ENCODE measurements at places on chromosomes 4 and X.

DNA sequence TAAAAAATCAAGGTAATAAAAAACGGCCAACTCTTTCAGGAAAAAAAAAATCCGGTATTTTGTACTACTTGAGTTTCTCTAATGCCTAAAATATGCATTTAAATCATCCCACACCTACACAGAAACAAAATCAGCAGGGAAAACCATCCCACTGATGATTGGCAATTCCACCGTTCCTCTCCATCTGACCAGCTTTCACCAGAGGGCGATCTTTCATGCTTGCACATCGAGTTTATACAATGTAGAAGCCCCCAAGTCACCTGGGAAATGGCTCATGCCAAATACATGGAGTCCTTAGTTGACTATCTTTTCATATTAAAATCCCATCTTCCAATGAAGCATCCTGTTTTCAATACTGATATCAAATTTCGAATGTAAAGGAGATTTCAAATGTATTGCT lies 69.2 kb downstream of the PTCHD1 start:
- no peak for DNase-seq

DNA sequence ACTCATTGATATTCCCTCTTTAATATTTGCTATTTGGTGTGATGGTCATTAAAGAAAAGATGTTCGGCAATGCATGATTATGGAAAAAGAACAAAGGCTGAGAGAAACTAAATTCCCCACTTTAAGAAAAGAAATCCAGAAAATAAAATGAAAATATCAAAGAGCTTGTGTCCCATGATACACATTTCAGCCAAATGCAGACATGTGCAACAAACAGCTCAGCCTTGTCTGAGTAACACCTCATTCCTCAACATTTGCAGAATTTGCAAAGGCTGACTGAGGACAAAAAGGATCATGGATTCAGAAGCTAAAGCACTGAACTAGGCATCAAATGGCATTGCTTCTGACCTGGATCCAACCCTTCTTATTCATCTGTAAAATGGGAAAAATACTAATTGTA lies 281.0 kb downstream of the RAB28 start:
- DNase-seq = no peak

DNA sequence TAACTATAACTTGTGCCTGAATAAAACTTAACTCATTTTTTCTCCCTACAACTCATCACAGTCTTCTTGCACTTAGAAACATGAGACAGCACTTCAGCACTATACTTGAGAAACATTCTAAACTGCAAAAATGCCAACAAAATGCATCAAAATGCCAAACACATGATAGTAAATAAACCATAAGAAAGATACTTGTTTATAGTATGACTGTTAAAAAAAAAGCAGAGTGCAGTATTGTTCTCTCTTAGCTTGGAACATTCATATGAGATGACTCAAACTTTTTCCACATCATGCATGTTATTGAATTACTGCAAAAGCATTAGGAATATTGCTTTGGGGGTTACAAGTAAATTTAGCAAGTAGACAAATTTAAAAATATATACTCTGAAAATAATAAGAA lies 135.7 kb upstream of the ANXA10 start:
- DNase-seq = no peak

DNA sequence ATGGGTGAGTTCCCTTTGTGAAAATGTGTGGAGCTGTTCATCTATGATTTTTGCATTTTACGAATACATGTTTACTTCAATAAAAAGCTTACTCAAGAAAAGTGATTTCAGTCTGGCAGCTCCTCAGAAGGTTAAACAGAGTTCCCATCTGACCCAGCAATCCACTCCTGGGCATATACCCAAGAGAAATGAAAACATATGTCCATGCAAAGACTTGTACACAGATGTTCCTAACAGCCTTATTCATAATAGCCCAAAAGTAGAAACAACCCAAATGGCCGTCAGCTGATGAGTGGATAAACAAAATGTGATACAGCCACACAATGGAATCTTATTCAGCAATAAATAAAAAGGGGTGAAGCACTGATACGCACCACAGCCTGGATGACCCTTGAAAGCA lies 20.8 kb downstream of the CLCN4 start:
- DNase-seq = no peak

- DNase-seq = no peak
These were observed 345.2 kb upstream of the GRID2 start for GRCh38 chr4:91958596-91958995.

GRCh38 chr4:42458657-42459056 lies 61.4 kb downstream of the SHISA3 start:
- no peak for DNase-seq

GRCh38 chr4:151865312-151865711 lies 104.5 kb upstream of the GATB start:
- DNase-seq = no peak

GRCh38 chr4:121711263-121712000 lies 14.7 kb upstream of the ANXA5 start:
- no peak for DNase-seq

DNA sequence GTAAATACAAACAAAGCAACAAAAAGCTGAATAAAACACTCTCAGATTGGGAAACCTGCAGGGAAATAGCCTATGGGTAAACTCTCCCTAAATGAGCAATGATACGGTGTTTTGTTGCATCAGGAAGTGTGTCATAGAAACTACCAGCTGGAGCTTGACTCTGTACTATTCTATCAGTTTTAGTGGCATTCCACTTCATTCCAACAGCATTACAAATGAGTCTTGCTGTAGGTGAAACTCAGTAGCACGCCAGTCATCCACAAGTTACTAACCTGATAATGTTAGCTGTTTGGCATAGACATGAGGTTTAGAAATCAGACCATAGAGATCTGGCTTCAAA lies 24.9 kb downstream of the FGFBP1 start:
- DNase-seq = no peak

GRCh38 chr4:107818301-107818910 lies 6.3 kb upstream of the SGMS2 start:
- no peak for DNase-seq

DNA sequence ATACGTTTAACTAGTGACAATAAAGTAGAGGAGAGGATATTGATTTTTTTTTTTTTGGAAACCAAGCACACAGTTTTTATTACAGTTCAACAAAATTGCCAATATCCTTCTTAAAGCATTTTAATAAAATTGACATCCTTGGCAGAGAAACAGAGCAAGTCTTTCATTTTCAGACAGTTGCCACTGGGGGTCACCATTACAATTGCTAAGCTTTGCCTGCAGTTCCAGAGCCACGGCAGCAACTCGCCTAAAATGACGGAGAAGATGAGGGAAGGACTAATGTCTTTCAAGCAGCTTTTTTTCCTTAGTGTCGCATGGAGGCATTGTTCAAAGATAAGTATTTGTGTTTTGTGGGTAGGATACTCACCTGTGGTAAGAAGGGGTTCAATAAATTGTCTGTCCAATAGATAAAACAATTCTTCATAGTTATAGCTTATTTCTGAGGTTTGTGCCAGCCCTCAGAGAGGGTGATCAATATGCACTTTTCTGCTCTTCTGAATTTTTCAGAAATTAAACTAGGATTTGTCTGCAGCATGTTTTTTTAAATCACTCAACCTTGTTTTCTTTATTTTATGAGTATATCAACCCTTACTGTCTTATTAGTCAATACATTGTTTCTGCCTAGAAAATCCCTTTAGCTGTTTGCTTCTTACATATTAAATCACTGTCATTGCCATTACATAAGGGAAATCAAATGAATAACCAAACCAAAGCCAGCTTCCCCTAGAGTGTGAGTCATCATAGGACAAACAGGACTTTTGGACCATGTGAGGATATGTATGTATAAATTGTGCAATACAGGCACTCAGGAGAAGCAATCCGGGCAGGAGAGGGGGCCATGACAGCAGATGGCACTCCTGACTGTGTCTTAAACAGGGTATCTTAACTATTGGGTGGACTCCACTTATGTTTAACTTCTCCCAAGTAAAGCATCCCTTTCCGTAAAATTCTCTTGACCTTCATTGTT lies 508.1 kb upstream of the ARX start:
- no peak for DNase-seq

- DNase-seq = no peak
These were observed 1142.2 kb downstream of the C4orf33 start for GRCh38 chr4:130238121-130238520.
